ENCODE measurements at places on chromosomes 16 and 17.

GRCh38 chr17:80959330-80960036, 32.2 kb upstream of the CHMP6 start:
- DNase-seq, result no peak

DNA sequence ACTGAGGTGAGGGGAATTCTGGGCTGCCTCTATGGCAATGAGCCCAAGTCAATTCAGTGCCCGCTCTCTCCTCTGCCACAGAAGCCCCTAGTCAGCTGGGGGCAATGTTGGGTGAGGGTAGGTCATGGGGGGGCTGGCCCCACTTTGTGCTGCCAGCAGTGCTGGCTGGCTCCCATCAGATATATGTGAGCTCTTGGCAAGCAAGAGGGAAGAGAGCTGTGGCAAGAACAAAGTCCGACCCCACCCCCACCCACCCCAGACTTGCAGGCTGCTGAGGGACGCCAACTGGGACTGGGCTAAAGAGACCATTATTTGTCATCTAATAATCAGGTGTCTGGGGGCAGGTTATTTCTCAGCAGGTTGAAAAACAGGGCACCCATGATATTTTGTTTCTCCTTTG, 89.4 kb downstream of the YPEL2 start:
- no peak for DNase-seq

DNA sequence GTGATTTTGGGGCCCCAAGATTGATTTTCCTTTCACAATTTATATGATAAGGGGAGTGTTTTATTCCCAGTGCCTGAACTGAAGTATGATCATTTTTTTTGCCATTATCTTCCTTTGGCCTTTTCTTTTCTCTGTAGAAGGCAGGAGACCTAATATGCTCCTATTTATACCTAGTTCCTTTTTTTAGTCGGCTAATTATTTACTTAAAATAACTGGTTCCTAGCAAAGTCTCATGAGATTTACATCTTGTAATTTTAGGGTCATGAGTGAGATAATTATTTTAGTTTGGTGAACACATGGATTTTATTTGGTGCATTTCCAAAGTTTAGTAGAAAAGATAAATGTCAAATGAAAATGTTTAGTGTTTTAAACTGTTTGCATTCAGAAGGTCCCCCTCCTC, 24.8 kb downstream of the SEC14L1 start:
- no peak for DNase-seq

- peak; percentile 93 for DNase-seq
These were observed 22.9 kb downstream of the CDIP1 start for GRCh38 chr16:4515611-4516233.

- DNase-seq, result no peak
These were observed 254.4 kb downstream of the HAPSTR1 start for GRCh38 chr16:9345880-9346279.

- DNase-seq, result no peak
These were observed 580.1 kb downstream of the WWOX start for GRCh38 chr16:78679546-78679945.

DNA sequence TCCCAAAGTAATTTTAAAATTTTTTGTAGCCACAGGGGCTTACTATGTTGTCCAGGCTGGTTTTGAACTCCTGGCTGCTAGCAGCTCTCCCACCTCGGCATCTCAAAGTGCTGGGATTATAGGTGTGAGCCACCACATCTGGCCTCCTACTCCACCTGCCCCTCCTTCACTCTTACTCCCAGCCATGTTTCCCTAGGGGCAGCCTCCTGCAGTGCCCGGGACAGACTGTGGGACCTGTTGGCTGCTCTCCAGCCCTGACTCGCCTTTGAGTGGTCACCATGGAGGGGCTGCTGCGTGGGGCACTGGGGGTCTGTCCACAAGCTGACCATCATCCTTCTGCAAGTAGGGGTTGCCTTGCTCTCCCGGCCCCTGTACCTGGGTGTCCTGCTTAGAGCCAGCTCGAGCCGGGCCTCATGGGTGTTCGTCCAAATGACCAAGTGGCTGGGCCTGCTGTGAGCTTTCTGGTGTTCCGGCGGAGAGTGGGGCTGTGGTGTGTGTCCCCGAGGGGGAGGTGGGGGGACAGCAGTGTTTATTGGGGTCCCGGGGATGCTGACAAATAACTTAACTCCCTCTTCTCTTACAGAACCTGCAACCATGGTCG, 16.6 kb downstream of the SPIRE2 start:
- DNase-seq, result no peak

DNA sequence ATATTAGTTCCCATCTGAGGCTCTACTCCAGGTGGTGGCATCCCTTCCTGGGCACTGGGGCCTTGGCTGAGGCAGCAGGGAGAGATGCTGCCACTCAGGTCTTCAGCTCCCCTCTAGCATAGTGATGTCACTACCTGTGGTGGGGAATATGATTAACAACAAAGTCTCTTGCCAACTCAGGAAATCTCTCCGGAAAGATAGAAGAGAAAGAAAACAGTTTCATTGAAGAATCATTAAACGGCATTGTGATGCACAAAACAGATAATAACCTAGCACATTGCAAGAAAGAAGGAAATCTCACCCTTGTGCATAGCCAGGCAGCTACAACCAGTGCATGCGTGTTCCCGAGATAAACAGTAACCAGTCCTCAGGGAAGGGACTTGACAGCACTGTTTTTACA, 12.2 kb upstream of the ZNF267 start:
- DNase-seq, result no peak

GRCh38 chr16:56426585-56426984, 1.2 kb upstream of the AMFR start:
- DNase-seq, result no peak

DNA sequence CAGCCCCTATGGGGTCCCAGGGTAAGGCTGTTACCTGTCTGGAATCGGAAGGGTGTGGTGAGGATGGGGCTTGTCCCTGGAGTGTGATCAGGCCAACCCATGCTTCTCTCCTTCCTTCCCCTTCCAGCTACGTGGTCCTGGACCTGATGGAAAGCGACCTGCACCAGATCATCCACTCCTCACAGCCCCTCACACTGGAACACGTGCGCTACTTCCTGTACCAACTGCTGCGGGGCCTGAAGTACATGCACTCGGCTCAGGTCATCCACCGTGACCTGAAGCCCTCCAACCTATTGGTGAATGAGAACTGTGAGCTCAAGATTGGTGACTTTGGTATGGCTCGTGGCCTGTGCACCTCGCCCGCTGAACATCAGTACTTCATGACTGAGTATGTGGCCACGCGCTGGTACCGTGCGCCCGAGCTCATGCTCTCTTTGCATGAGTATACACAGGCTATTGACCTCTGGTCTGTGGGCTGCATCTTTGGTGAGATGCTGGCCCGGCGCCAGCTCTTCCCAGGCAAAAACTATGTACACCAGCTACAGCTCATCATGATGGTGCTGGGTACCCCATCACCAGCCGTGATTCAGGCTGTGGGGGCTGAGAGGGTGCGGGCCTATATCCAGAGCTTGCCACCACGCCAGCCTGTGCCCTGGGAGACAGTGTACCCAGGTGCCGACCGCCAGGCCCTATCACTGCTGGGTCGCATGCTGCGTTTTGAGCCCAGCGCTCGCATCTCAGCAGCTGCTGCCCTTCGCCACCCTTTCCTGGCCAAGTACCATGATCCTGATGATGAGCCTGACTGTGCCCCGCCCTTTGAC, 2.4 kb downstream of the MAPK7 start:
- DNase-seq, result no peak

DNA sequence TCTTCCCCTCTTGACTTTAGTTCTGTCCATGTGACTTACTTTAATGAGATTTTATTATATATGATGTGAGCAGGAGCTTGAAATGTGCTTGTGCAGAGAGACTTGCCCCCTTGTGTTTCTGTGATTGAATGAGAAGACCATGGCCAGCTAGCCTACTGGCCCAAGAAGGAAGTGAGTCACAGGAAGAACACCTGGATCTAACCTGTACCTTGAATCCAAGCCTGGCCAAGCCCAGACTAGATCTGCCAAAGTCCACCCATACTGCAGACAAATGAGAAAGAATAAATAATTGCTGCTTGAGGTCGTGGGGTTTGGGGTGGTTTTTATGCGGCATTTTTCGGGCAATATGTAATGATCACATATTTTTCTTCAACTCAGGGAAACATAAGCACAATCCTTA, 9.6 kb downstream of the ABCA10 start:
- no peak for DNase-seq

- no peak for DNase-seq
These were observed 1.8 kb upstream of the PIK3R6 start for GRCh38 chr17:8869114-8869815.

- DNase-seq, result no peak
These were observed 525.2 kb upstream of the PSMD7 start for GRCh38 chr16:73771196-73772064.

- DNase-seq, result no peak
These were observed 16.7 kb downstream of the SLC6A4 start for GRCh38 chr17:30218799-30219198.

DNA sequence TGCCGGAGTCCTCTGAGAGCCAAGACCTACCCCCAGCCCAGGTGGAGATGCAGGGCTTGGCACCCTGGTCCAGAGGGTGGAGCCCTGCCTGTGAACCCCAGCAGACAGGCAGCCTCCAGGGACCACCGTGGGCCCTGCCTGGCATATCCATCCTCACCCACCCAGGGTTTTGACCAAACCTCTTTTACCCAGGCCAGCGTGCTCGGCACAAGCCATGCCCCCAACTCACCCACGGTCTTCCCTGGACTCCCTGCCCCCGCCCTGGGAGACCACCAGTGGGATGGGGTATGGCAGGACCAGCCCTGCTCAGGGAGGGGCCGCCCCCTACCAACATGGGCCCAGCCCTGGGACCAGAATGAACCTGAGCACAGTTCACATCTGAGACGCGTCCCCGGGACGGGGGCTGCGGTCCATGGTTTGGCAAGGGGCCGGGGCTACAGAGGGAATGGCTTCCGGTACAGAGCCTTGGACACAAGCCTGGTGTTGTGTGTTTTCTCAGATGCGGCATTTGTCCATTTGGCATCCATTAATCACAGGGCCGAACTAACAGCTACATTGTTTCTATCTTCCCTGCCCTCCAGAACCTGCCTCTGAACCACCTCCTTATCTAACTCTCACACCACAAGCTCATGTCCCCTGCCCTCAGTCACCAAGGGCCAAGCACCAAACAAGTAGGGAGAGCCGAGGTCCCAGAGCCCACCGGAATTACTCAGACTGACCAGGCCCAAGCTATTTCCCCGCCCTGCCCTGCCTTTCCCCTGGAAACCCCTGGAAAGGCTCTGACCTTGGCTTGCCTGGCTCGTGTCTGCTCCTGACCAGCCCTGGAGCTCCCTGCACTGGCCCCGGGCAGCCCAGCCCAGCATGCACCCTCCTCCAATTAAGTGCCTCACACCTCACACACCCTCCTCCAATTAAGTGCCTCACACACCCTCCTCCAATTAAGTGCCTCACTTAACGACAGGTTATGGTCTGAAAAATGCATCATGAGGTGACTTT, 14.1 kb downstream of the HS3ST6 start:
- no peak for DNase-seq

GRCh38 chr17:72927146-72927545, 165.3 kb downstream of the SLC39A11 start:
- DNase-seq, result no peak

- peak; percentile 91 for DNase-seq
These were observed 40.9 kb upstream of the ICAM2 start for GRCh38 chr17:64061178-64061898.

GRCh38 chr16:79767421-79768275, 167.1 kb upstream of the MAF start:
- DNase-seq, result no peak

GRCh38 chr16:30874244-30874820, 19.5 kb downstream of the BCL7C start:
- DNase-seq, result no peak

DNA sequence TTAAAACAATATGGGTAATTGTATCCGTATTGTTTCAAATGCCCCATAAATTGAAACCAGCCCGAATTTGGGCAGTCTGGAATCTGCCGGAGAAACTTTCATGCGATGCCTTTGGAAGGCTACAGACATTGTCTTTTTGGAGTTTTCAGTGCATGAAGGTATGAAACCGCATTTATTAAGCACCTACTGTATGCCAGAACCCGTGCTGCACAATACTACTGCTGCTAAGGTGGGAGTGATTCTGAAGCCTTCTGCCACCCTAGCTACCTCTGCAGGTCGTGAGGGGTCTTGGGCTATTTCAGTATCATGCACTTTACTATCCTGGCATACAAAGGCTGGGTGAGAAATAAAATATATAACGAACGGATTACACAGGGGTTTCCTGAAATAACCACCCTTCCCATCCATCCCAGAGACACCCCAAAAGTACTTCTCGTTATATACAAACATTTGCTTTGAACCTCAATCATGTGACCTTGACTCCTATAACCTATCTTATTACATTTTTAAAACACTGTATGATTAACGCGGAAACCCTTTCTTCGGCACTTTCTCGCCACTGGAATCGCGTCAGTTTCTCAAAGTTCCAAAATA, 1.0 kb upstream of the MSI2 start:
- no peak for DNase-seq

GRCh38 chr16:1152123-1152638, 725 bp upstream of the CACNA1H start:
- no peak for DNase-seq

GRCh38 chr17:15947271-15947670, 2.3 kb downstream of the ADORA2B start:
- DNase-seq, result peak; percentile 39

DNA sequence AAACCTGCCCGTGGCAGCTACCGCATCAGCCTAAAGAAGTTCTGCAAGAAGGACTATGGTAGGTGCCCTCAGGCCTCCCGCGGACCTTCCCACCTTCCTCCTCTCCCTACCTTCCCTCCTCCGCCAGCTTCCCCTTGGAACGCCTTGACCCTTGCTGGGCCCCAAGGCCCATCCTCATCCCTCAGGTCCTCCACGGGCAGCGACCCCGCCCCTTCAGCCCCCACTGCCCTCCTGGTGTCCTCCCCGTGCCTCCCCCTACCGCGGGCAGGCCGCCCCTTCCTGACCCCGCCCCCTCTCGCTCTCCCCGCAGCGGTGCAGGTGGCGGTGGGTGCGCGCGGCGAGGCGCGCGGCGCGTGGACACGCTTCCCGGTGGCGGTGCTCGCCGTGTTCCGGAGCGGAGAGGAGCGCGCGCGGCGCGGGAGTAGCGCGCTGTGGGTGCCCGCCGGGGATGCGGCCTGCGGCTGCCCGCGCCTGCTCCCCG, 1.4 kb upstream of the TBC1D24 start:
- no peak for DNase-seq

GRCh38 chr16:89444728-89445127, 45.6 kb downstream of the ANKRD11 start:
- DNase-seq, result no peak

- DNase-seq, result no peak
These were observed 21.7 kb downstream of the CENPX start for GRCh38 chr17:82000803-82001570.

DNA sequence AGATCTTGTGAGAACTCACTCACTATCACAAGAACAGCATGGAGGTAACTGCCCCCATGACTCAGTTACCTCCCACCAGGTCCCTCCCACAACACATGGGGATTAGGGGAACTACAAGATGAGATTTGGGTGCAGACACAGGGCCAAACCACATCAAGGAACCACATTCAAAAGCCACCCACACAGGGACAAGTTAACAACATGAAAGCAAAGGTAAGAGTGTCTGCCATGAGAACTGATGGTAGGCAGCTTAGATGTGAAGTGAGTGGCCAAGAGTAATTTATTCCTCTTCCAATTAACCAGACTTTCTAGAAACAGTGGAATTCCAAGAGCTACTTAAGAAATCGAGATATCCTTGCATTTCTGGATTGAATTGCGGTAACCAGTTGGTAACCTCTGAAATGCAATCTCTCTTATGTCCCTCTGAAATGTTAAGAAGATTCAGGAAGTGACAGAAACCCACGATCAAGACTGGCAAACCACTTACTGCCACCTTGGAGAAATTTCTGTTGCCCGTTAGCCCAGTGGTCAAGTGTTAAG, 167.4 kb upstream of the CACNG5 start:
- no peak for DNase-seq

GRCh38 chr16:17360693-17361122, 110.1 kb downstream of the XYLT1 start:
- peak; percentile 99 for DNase-seq

GRCh38 chr17:42266918-42267766, 9.0 kb downstream of the STAT5B start:
- DNase-seq, result peak; percentile 84

All from CD14-positive monocyte (primary cell).